ENCODE measurements at places on chromosomes 11 and 22. TPM values are rescaled to one million over a fixed set of nuclear protein-coding genes. Genes with fewer than 3 reads are reported as not detected.

Gene PHOX2A
- total RNA-seq, result 2.6 TPM

Gene OR5T3
- not detected for total RNA-seq

Gene PRR5L
- total RNA-seq, result 203 TPM

Gene CHRM1
- not detected for total RNA-seq

Gene DGAT2
- total RNA-seq, result 3.7 TPM

Gene SNX32
- total RNA-seq, result 0.60 TPM

Gene E2F8
- total RNA-seq, result 1.2 TPM

All from transverse colon (tissue), 4 donors.